Activated naive CD8-positive, alpha-beta T cell treated with anti-CD3 and anti-CD28 coated beads, Interleukin-2, amount 10 ng/mL, durations not matched to agents 7 days and 5 days (primary cell): ENCODE measurements at places on chromosomes 1 and 21. TPM values are rescaled to one million over a fixed set of nuclear protein-coding genes. Genes with fewer than 3 reads are reported as not detected.
A peak's percentile ranks its signal among the peaks of the same experiment; 100 is the strongest.

Gene SERPINC1
- total RNA-seq, result not detected

Gene RBP7
- total RNA-seq, result 0.53 TPM

Gene CDCA8
- 67.0 TPM for total RNA-seq

Gene IFI44
- 180 TPM for total RNA-seq

DNA sequence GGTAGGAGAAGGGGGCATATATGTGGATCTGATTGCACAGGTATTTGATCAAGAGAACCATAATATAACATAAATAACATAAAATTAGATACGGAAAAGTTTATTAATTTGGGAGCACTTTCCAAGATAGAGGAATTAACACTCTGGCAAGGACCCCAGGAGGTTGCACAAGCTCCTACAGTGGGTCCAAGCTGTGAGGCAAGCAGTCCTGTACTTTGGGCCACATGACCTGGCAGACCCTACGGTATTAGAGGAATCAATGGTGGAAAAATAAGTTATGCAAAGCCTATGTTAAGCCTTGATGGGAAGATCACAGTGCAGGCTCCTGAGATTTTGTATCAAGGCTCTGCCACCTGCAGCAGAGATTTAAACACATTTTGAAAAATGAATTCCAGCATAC is 220.1 kb downstream of the COL24A1 start:
- H3K4me3 ChIP-seq, result no peak overlapping the region
- no peaks in the 10 kb centered on the region for H3K36me3 ChIP-seq
- H3K27me3 ChIP-seq, result no peaks in the 10 kb centered on the region
- no peak for DNase-seq
- no peaks in the 10 kb centered on the region for H3K4me1 ChIP-seq
- no peak overlapping the region for H3K27ac ChIP-seq

GRCh38 chr1:78472851-78473496 is 17.8 kb upstream of the PTGFR start:
- H3K4me3 ChIP-seq, result no peak overlapping the region
- no peaks in the 10 kb centered on the region for H3K36me3 ChIP-seq
- no peak for DNase-seq
- H3K27ac ChIP-seq, result no peak overlapping the region

- no peaks in the 10 kb centered on the region for H3K27me3 ChIP-seq
- no peak for DNase-seq
- H3K4me1 ChIP-seq, result no peaks in the 10 kb centered on the region
- H3K4me3 ChIP-seq, result no peak overlapping the region
These were observed 841.8 kb downstream of the USP25 start for GRCh38 chr21:16571594-16571993.

DNA sequence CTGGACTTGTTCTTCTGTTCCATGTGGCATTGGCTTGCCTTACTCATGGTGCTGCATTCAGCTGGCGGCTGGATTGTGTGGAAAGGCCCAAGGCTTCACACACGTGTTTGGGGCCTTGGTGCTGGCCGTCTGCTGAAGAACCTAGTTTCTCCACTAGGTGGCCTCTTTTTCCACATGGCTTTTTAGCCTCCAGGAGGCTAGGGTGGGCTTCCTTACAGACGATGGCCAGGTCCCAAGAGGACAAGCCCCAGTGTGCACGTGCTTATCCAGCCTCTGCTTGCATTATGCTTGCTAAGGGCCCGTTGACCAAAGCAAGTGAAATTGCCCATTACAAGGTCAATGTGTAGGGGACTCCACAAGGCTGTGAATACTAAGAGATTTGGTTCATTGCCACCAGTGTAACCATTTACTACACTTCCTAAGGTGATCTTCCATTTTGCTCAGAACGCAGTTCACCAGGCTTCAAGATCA is 47.5 kb upstream of the FOXO6 start:
- H3K27me3 ChIP-seq, result peaks cover 18% of the 10 kb centered on the region
- no peak overlapping the region for H3K4me3 ChIP-seq
- no peaks in the 10 kb centered on the region for H3K36me3 ChIP-seq
- H3K27ac ChIP-seq, result no peak overlapping the region
- H3K4me1 ChIP-seq, result peaks cover 2% of the 10 kb centered on the region
- DNase-seq, result no peak

DNA sequence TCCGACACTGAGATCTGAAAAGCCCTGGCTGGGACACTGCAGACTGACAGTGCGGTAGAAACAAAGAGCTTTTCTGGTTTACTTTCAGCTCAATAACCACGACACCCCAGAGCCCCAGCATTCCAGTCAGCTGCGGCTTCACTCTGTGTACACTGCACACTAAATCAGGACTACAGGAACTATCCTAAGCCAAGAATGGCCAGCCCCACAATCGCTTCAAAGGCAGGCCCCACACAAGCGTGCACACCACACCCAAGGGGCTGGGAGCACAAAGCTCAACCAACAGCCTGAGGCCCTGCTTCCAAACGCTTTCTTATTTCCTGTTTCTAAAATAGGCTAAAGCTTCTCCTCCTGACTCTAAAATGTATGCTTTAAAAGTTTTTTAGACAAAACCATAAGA is 28.4 kb downstream of the URB1 start:
- peaks cover 4% of the 10 kb centered on the region for H3K4me1 ChIP-seq
- DNase-seq, result no peak
- peaks cover 23% of the 10 kb centered on the region for H3K36me3 ChIP-seq
- H3K27ac ChIP-seq, result peak overlapping the region; percentile 11
- H3K4me3 ChIP-seq, result no peak overlapping the region

- no peaks in the 10 kb centered on the region for H3K36me3 ChIP-seq
- H3K27ac ChIP-seq, result no peak overlapping the region
- no peaks in the 10 kb centered on the region for H3K27me3 ChIP-seq
- H3K4me3 ChIP-seq, result no peak overlapping the region
These were observed 288.5 kb upstream of the KAZN start for GRCh38 chr1:14309984-14310383.
